ENCODE measurements at places on chromosomes 3 and 15.
A peak's percentile ranks its signal among the peaks of the same experiment; 100 is the strongest.

DNA sequence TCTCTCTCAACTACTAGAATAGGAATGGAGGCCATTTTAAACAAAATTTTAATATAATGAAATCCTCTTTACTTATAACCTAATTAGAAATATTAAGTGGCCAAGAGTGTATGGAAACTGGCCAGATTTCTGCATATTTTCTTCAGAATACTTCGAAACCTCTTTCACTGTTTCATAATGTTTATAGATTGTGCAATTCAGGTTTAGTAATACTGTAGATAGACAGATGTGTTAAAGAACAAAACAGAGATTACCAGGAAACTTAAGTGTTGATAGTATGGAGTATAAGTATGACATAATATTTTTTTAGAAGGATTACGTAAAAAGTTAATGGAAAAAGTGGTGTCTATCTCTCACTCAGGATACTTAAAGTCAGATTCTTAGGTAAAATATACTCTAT, 4.7 kb downstream of the ABHD5 start:
- DNase-seq = no peak

- peak; percentile 16 for DNase-seq
Observed at GRCh38 chr15:70259028-70259424, 161.3 kb upstream of the TLE3 start.

- no peak for DNase-seq
Observed at GRCh38 chr3:81579744-81580143, 181.7 kb downstream of the GBE1 start.

GRCh38 chr15:67096546-67097294, 31.3 kb downstream of the SMAD3 start:
- no peak for DNase-seq
